8988T (cell line): ENCODE measurements at places on chromosomes 12 and 14.

GRCh38 chr14:72679141-72679535 is 214.8 kb downstream of the DPF3 start:
- no peak for DNase-seq

GRCh38 chr12:111024205-111024801 is 103.9 kb upstream of the MYL2 start:
- DNase-seq: peak; percentile 90

DNA sequence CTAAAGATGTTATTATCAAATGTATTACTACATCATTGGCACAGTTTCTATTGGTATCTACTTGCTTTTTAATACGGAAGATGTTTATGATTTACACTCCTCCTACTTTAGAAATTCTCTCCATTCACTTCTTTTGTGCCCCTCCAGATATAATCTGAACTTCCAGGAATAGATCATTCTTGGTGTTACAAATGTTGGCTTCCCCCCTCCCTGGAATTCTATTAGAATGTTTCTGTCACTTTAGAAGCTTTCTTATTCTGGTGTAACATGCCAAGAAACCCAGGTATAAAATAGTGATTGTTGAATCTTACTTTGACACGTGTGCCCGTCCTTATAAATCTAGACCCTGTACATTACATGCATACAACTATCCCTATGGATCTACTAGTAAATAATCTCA is 1.2 kb upstream of the WDR20 start:
- no peak for DNase-seq

- DNase-seq: no peak
Measured at GRCh38 chr12:93848523-93849101, 171.4 kb downstream of the CRADD start.

- DNase-seq: no peak
Measured at GRCh38 chr12:62484233-62484632, 17.6 kb downstream of the MON2 start.

DNA sequence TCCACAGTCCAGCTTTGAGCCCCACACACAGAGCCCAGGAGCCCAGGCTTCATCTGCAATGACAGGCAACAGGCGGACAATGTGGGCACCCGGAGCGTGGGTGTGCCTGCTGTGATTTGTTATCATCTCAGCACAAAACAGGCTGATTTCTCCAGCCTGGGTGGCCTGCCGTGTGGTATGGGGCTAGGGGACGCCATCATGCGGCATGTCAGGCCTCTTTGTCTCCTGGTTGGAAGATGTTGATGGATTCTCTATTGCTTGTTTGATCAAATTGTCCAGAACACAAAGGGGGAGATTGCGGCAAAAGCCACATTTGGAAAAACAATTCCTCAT is 147.1 kb downstream of the KIF26A start:
- no peak for DNase-seq

GRCh38 chr12:4812624-4813327 is 92.6 kb downstream of the GALNT8 start:
- no peak for DNase-seq

DNA sequence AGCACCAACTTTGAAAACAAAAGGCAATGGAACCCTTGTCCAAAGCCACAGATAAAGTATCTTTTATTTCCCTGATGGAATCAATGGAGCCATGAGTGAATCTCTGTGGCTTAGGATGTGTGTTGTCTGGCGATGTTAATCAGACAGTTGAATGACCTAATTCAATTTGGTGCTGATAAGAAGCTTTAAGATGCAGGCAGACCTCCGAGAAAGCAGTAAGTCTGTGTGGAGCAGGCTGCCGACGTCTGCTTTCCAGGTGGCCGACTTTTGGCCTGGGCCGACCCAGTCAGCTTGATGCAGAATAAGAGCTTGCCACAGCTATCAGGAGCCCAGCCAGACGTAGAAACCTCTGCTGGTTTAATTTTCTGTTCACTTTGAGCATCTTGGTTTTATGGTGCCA is 21.1 kb upstream of the TMEM132C start:
- DNase-seq: no peak

DNA sequence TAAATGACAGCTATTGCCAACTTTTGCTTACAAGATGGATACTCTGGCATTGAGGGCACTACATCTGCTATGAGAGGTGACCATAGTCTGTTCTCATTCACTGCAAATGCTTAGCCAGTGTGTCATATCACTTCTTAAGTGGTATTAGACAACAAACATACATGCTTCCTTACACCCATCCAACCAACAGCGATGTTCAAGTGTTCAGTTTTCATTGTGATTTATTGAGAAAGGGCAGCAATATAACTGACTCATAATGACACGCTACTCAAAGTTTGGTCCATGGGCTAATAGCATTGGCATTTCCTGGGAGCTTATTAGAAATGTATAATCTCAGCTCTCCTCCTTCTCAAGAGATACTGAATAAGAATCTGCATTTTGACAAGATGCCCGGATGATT is 181.7 kb downstream of the NPAS3 start:
- peak; percentile 5 for DNase-seq

DNA sequence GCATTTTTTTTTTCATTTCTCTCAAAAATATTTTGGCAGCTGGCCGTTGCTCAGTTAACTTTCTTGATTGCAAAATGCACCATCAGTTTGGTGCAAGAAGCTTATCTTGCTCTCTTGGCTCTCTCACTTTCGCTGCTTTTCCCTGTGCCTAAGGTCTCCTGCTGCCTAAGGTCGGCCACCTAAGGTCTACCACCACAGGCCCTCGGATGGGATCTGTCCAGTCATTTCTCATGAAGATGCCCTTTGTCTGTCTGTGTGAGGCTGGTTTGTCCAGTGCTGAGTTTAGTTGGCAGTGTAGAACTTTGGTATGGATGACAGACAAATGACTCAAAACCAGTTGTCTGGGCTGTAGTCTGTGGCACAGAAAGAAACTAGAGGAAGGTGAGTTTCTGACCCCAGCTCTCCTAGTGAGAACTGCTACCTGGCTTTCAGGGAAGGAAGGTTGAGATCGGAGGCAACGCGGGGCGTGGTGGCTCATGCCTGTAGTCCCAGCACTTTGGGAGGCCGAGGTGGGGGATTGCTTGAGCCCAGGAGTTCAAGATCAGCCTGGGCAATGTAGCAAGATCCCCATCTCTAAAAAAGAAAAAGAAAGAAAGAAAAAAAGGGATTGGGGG is 2.6 kb downstream of the MLXIP start:
- no peak for DNase-seq

GRCh38 chr14:73227812-73228781 is 9.2 kb upstream of the PAPLN start:
- no peak for DNase-seq

- DNase-seq: no peak
Measured at GRCh38 chr12:39123580-39124253, 218.3 kb upstream of the CPNE8 start.

- DNase-seq: no peak
Measured at GRCh38 chr14:59277659-59278058, 89.2 kb downstream of the DAAM1 start.

GRCh38 chr12:107543416-107543815 is 142.2 kb upstream of the PWP1 start:
- DNase-seq: no peak

- DNase-seq: no peak
Measured at GRCh38 chr14:56341766-56342493, 223.7 kb downstream of the PELI2 start.

GRCh38 chr12:14545144-14546124 is 22.2 kb downstream of the PLBD1 start:
- no peak for DNase-seq

DNA sequence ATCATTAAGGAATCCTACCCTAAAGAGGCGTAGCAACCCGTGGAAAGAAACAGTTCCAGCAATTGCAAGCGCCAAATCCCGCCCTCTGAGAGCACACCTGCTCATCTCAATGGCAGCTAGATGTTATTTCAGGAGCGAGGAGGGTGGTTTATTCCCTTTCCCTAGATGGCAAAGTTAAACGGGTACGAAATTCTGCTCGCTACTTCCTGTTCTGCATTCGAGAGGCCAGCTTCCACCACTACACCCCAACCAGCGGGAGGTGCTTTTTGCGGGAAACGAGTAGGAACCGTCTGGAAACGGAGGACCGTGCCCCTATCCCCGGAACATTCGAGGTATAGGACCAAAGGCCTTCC is 536 bp downstream of the VPS29 start:
- no peak for DNase-seq
